Occipital lobe (tissue), 3 donors: ENCODE measurements at places on chromosomes 11 and 22.

- peak; percentile 77 for DNase-seq
Observed at GRCh38 chr11:45339729-45340519, 53.8 kb upstream of the SYT13 start.

GRCh38 chr11:62678433-62678769 is 472 bp downstream of the UBXN1 start:
- no peak for DNase-seq

DNA sequence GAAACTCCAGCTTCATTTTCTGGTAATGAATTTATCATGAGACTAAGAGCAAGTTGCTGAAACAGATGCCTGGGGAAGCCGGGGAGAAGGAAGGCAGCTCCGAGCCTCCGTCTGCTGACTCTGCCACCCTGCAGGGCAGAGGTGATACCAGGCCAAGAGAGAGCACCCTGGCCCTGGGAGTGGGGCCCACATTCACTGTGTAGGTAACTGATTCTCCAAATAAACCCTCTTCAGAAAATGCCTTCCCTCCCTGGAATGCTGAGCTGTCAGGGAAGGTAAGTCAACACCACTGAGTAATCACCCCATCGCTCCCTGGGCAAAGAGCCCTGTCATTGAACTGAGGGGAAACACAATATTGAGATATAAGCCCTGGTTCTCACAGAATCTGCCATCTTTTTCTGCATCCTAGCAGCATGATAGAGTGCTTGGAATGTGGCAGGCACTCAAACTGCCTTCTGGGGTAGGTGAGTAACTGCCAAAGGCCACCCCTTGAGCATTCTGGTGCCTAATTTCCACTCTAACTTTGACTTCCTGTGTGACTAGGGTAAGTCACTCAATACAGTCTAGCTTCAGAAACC is 147.6 kb downstream of the SPATA19 start:
- DNase-seq = no peak

DNA sequence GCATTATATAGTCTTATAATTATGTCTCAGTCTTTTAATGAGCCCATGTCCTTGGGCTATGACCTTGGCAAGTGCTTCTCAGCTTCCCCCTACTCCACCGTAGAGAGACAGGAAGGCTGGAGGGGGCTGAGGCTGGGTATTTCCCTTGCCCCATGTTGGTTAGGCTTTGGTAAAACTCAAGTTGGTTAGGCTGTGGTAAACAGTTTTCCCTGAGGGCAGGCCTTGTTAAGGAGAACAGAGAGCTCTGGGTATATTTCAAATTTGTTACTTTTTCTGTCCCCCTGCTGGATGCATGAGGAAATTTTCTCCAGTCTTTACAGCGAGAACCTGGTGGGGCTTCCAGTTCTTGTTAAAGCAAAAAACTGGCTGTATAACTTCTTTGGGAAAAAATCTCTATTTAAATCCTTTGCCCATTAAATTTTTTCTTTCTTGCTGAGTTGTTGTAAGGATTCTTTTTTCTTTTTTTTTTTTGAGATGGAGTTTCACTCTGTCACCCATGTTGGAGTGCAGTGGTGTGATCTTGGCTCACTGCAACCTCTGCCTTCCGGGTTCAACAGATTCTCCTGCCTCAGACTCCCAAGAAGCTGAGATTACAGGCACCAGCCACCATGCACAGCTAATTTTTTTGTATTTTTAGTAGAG is 12.2 kb upstream of the DCHS1 start:
- DNase-seq = no peak

GRCh38 chr11:121841487-121842191 is 274.4 kb downstream of the BLID start:
- DNase-seq = no peak

GRCh38 chr11:112608509-112608908 is 347.8 kb upstream of the PLET1 start:
- DNase-seq = no peak

- no peak for DNase-seq
Observed at GRCh38 chr22:48720662-48721394, 1106.8 kb downstream of the BRD1 start.

GRCh38 chr11:130168105-130168504 is 8.5 kb downstream of the ST14 start:
- DNase-seq = no peak

DNA sequence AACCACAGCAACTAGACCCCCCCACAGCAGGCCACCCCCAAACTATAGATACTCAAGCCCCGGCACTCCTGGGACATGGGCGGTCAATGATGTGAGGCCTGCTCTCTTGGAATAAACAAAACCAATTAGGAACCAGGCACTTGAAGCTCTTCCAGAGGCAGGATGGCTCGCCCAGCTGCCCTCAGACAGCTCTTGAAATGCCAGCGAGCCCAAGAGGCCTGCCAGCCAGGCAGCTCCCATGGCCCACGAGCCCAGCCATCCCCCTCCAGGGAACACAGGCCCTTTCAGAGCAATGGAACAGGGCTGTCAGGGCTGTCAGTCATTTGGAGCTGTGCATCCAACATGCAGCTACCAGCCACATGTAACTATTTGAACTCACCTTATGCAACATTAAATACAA is 34.0 kb upstream of the TFIP11 start:
- no peak for DNase-seq

DNA sequence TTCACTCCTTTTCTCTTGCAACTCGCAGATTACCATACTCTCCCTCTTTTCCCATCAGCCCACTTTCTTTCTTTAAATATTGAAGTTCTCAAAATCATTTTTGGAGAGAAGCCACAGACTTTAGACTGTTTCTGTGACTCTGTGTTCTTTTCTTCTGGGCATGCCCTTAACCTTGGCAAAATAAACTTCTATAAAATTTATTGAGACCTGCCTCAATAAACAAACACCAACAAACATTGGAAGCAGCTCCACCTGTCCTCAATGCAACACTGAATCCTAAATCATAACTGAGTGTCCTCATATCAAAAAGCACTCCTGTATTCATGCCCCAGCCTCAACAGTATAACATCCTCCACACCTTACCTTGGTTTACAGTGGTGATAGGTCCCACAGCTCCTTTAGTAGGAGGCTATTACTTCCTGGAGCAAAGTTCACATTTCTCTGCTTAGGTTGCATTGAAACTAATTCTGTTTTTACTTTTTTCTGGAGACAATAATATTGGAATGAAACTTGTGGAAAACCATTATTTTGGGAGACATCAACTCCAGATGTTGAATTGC is 320.0 kb upstream of the LRRC4C start:
- no peak for DNase-seq

DNA sequence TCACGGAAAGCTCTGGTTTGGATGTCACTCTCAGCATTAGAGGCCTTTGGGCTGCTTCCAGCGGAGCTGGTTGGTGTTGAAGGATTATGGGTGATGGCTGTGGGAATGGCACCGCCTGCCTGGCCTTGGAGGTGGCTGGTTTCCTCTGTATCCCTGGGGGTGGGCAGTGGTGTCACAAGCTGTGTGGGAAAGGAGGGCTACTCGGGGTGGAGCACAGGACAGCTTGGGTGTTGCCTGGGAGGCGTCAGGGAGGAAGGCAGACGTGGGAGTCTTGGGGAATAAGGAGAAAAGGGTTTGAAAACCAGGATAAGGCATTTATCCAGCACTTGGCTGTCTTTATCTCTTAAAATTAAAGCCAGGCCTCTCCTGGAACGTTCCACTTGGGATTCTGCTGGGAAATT is 71.8 kb downstream of the ADAMTS15 start:
- no peak for DNase-seq
